ENCODE measurements at places on chromosomes 5 and 9. TPM values are rescaled to one million over a fixed set of nuclear protein-coding genes. Genes with fewer than 3 reads are reported as not detected.

GRCh38 chr5:101062902-101063301 is 159.8 kb upstream of the ST8SIA4 start:
- DNase-seq = no peak

GRCh38 chr9:32954642-32955041 is 46.8 kb downstream of the APTX start:
- DNase-seq = no peak

MAMDC4 gene
- 3.8 TPM for polyA plus RNA-seq

DNA sequence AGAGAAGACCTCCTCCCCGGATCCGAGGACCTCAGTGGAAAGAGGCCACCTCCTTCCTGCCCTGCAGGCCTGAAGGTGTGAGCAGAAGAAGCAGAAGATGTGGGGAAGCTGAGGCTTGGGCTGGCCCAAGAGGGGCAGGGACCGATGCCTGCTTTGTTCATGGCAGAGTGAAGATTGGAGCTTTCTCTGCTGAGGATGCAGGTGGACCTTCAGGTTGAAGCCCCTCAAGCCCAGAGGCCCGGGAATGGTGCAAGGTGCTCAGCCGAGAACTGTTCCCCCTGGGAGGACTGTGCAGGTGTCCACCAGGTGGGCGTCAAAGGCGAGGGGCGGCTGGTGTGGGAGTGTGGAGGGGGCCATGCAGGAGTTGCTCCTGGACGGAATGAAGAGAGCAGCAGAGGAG is 277.9 kb upstream of the IRX2 start:
- no peak for DNase-seq

DNA sequence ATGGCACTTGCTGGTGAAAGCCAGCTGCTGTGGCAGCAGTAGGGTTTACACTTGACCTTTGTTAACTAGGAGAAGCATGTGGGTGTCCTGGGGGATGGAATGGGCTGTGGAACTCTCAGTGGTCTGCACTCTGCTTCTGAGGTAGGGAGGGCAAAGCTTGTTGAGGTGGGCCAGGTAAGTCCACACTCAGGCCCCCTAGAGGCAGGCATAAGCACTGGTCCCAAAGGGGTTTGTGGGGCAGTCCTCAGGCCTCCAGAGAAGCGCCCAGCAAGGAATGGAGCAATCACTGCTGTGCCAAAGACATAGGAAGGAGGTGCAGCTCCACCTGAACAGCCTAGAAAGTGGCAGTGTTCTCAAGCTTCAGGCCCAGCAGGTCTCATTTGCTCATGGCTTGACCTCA is 34.7 kb downstream of the INSL4 start:
- DNase-seq = no peak

- DNase-seq = no peak
These were observed 94.5 kb upstream of the CD180 start for GRCh38 chr5:67291066-67291465.

ATP10B gene
- 0.22 TPM for polyA plus RNA-seq

GPRIN1 gene
- polyA plus RNA-seq = 0.42 TPM

DNA sequence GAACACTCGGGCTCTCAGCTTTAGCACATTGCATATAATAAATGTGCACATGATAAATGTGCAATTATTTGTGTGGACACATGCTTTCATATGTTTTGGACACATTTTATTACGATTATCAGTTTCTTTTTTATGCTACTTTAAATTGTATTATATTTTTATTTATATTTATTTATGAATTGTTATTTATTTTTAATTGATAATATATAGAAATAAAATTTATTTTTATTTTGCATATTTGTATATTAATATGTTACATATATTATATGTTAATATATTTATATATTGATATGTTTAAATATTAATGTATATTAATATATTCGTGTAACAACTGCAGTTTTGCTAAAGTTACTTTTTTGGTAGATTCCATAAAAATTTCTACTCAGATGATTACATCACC is 454.8 kb upstream of the CDH10 start:
- DNase-seq = no peak

- DNase-seq = no peak
These were observed 19.5 kb upstream of the B4GALT1 start for GRCh38 chr9:33186457-33187168.
